MG63 (cell line): ENCODE measurements at places on chromosomes 11 and 22.

- no peak for DNase-seq
Measured at GRCh38 chr22:27307545-27308247, 493.9 kb downstream of the MN1 start.

DNA sequence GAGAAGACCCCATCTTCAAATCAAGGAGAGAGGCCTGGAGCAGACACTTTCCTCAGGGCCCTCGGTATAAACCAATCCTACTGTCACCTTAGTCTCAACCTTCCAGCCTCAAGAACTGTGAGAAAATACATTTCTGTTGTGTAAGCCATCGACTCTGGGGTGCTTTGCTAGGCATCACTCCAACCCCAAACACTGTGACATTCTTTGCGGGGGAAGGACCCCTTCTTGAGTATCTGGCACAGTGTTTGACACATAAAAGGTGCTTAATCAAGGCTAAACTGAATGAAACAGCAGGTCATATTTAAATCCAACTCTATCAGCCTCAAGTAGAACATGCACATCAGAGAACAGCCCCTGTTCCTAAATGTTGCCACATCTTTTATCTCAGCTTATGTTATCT is 558.1 kb downstream of the INSC start:
- DNase-seq = no peak

GRCh38 chr11:133936136-133936535 is 20.6 kb downstream of the IGSF9B start:
- DNase-seq = no peak

GRCh38 chr11:827146-827896 is 398 bp upstream of the CRACR2B start:
- no peak for DNase-seq

- DNase-seq = no peak
Measured at GRCh38 chr22:28962042-28962554, 78.7 kb downstream of the ZNRF3 start.

- DNase-seq = no peak
Measured at GRCh38 chr11:69252490-69252837, 41.5 kb upstream of the MYEOV start.

DNA sequence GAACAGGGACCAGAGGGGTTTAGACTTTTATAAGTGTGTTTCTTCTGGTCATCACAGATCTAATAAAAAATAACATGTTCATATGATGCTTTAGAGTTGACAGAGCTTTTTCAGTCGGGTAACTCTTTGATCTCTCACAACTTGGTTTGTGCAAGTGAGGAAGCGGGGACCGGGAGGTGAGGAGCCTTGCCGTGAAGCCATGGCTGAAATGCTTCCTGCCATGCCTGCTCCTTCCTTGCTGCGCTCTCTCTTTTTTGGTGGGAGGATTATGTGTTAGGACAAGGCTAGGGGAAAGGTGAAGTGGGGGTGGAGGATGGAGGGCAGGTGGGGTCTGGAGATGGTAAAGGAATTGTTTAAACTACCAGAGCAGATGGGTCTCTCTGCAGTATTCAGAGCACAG is 23.8 kb downstream of the TEAD1 start:
- no peak for DNase-seq

DNA sequence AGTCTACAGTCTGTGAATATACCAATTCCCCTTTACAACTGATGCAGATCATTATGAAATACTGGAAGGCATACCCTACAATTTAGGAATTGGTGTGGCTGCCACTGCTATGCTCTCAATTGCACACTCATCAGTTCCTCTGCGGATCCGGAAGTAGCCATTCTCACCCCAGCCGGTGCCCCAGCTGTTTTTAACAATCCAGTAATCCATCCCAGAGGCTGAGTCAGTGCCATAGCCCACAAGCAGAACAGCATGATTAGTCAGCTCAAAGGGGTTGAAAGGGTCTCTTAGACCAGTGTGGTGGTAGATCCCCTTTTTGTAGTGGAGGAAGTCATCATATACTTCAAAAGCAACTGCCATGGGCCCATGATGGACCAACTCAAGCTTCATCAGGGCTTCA is 43.6 kb downstream of the CTSC start:
- peak; percentile 41 for DNase-seq

- no peak for DNase-seq
Measured at GRCh38 chr11:62983536-62984199, 1.1 kb downstream of the SLC22A6 start.

DNA sequence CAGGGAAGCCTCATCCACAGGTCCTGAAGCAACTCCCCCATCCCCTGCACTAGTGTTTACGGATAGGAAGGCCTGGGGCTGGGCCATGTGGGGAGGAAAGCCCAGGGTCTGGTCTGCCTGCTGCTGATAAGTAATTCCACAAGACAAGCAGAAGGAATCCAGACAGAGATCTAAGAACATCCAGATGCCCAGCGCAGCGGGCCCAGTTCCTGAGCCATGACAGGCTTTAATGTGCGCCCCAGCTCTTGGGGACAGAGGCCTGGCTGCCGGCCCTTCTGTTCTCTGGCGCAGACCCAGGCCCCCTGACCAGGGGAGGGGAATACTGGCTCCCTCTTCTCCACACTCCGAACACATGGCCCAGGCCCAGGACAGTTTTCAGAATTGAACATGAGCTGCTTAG is 28.8 kb upstream of the ETS1 start:
- no peak for DNase-seq

DNA sequence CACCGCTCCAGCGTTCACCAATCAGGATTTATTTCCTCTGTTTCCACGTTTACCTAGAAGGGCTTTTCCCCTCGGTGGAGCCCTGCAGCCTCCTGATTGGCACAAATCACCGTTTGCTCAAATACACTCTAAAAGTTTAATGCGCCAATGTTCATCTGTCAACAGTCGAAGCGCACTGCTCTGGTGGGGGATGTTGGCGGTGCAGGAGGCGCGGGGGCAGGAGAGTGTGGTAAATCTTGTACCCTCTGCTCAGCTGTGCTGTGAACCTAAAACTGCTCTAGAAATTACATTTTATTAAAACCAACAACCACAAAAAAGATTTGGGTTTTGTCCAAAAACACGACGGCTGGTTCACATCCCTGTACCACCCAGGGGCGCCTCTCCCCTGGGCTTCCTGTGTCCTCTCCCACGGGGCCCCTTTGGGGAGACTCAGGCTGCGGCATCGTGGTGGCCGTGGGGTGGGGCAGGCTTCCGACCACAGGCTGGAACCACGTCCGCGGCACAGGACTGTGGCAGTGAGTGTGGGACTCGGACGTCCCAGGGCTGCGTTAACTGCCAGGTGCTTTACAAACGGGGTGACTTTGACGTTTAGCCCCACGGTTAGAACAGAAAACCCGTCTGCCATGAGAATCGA is 13.5 kb downstream of the TTLL8 start:
- no peak for DNase-seq

GRCh38 chr11:63462137-63462536 is 28.8 kb downstream of the PLAAT5 start:
- DNase-seq = no peak

GRCh38 chr11:133228471-133229329 is 303.6 kb downstream of the OPCML start:
- DNase-seq = no peak

DNA sequence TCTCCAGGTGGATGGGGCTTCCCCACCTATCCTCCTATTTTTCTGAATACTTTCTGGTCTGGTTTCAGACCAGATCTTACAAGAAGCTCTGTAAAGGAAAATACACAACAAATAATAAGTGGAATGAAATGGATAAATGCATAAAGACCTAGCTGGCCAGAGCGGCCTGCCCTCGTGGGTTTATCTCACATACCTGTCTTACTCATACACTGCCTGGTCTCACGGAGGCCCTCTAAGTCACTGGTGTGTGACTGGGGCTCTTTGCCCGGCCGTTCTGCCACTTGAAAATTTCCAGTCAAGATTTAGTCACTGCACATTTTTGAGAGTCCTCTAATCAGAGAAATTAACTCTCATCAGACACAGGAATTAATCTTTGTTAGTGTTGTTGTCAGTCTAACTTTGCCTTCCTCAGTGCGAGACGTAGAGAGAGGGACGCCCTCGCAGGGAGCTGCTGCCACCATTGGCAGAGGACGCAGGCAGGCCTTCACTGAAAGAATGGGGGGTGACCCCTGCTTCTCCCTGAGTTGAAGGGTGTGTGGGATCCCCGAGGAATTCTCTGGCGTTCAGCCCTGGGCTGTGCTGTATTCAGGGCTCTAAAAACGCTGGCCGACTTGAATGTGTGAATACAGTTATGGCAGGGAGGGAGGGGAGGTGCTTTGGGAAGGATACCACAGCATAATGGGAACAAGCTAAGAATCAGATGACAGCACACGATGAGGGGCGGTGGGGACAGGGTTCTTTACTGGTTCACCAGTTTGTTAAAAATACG is 46.3 kb upstream of the CADM1 start:
- DNase-seq = no peak

GRCh38 chr22:36612458-36612857 is 83.5 kb upstream of the EIF3D start:
- peak; percentile 57 for DNase-seq

GRCh38 chr11:128705124-128705920 is 11.4 kb downstream of the FLI1 start:
- no peak for DNase-seq

GRCh38 chr22:47146941-47147340 is 384.5 kb downstream of the TBC1D22A start:
- no peak for DNase-seq

GRCh38 chr22:30176431-30176830 is 70.1 kb downstream of the LIF start:
- DNase-seq = no peak

GRCh38 chr22:49963647-49964026 is 3.1 kb downstream of the PIM3 start:
- DNase-seq = no peak

- no peak for DNase-seq
Measured at GRCh38 chr11:86670181-86670580, 2.2 kb downstream of the ME3 start.

- peak; percentile 68 for DNase-seq
Measured at GRCh38 chr22:31039393-31039792, 41.7 kb upstream of the SMTN start.

- DNase-seq = no peak
Measured at GRCh38 chr11:1218788-1219445, 3.9 kb upstream of the MUC5B start.

- no peak for DNase-seq
Measured at GRCh38 chr11:92349486-92350156, 125.0 kb downstream of the FAT3 start.

DNA sequence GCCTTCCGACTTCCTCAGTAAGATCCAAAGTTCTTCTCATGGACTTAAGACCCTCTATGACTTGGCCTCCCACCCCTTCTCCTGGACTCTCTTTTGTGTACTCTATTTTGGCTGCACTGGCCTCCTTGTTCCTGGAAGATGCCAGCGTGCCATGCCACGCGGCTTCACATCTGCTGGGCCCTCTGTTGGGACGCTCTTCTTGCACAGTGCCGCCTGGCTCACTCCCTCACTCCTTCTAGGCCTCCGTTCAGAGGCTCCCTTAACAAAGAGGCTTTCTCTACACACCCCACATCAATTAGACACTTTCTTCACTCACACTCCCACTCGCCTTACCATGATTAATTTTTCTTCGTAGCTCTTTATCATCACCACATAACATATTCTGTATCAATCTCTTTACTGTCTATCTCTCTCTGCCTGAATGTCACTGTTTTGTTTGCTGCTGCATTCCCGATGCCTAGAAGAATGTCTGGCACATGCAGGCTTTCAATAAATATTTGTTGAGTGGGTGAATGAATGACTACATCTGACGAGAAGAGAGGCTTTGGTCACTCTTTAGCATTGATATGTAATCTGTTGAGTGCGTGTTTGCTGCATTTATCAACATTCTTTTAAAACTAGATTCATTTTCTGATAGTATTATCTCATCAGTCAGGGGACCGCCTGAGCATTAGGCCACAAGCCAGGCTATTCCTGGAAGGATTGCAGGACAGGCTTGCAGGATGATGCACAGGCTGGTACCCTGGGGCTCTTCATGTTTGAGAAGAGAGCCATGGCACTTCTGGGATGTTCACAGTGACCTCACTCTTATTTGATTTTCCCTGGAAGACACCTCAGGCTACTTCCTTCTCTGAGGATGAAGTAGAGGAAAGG is 60.6 kb upstream of the AMPD3 start:
- peak; percentile 90 for DNase-seq

GRCh38 chr11:25727944-25728343 is 604.0 kb upstream of the ANO3 start:
- no peak for DNase-seq

GRCh38 chr11:17393472-17393871 is 5.0 kb upstream of the KCNJ11 start:
- no peak for DNase-seq

DNA sequence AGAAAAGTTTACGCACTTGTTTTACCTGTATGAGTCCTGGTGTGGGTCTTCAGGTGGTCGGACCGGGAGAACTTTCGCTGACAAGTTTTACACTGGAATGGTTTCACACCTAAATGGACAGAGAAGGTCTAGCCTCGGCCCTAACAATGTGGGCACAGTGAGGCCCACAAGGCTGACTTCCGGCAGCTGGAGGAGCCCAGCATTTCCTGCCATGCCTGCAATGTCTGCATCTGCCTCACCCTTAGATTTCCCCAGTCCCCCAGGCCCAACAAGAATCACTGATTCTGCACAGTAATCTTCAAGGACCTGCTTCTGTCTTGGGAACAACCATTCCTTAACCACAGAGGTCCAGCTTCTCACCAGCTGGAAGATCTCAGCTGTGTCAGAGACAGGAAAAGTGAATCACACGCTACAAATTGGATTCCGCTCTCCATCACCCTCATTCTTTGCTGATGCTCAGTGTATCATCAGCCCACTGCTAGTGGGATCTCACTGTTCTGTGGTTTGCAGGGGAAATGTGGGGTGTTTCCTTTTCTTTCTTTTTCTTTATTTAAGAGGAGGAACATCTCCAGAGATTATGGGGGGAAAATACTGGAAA is 43.3 kb downstream of the WT1 start:
- peak; percentile 2 for DNase-seq

DNA sequence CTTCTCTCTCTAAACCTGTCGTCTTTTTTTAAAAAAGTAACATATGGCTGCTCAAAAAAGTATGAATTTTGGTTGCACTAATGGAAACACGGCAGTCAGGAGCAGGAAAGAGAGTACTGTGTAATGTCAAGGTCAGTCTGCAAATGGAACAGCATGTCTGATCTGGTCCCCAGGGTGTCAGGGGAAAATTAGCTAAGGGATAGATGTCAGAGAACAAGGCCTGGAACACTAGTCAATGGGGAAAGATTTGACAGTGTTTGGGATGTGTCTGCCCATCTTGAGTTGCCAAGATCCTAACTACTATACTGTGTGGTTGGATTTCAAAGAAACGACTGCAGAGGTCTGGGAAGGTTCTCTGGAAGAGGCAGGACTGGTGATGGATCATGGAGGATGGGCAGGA is 65.7 kb upstream of the PHOX2A start:
- no peak for DNase-seq

- no peak for DNase-seq
Measured at GRCh38 chr22:22099833-22100812, 117.5 kb upstream of the TOP3B start.

GRCh38 chr11:795634-796564 is 2.2 kb downstream of the SLC25A22 start:
- peak; percentile 94 for DNase-seq

DNA sequence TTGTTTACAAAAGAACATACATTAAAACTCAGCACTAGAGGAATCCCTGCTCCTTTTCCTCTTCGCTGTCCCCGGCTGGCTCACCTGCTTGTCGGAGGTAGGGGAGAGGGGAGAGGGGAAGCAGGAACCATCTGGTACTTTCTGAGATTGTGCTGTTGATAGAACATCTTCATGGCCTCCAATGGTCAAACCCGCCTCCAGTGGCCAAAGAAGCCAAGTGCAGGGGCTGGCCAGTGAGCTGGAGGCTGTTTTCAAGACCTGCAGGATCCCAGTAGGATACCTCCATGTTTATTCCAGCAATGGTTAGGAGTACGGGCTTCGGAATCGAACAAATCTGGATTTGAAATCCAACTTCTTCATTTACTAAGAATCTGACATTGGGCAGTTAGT is 92.6 kb downstream of the PKNOX2 start:
- DNase-seq = no peak
